ENCODE measurements at places on chromosomes 3 and 15.
A peak's percentile ranks its signal among the peaks of the same experiment; 100 is the strongest.

- no peak for DNase-seq
Measured at GRCh38 chr3:11536132-11536935, 107.4 kb downstream of the VGLL4 start.

DNA sequence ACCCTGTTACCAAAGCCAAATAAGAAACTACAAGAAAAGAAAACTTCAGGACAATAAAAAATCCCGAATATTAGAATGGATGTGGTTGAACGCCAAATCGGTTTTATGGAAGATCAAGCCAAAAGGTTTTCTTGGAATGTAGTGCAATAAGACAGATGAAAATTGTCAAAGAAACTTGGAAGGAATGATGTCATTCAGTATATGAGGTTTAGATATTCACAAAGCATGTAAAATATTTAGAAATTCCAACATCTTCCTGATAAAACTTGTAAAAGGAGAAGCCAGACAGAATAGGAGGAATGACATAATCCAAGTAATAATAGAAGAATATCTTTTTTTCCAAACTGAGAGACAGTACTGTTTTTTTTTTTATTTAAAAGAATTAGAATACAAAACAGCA, 130.3 kb upstream of the ZPLD1 start:
- no peak for DNase-seq

DNA sequence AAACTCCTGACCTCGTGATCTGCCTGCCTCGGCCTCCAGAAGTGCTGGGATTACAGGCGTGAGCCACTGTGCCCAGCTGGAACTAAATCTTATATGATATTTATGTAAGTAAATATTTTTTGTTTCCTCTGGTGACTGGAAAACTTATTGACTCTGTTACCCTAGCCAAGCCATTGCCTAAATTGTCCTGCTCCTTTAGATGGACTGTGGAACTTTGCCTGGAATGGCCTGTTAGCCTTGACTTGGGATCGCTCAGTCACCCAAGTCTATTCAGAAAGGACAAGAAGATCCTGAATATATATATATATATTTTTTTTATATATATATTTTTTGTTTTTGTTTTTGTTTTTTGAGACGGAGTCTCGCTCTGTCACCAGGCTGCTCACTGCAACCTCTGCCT, 113.9 kb downstream of the PDE8A start:
- DNase-seq, result no peak

DNA sequence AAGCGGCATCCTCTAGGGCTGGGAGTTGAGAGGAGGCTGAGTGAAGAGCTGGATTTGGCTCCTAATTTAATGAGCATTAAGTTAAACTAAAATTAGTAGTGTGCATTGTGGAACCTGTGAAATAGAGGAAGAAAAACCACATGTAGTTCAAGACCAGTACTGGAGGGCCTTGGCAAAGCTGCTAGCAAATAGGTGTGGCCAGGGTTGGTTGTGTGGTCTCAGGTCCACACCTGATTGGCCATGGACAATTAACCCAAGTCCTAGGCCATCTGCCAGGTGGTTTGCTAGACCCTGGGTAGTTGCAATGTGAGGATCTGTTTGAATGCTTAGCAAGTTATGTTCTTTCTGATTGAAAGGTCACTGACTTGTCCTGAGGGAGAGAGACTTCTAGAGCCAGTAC, 275.5 kb downstream of the PDCD6IP start:
- no peak for DNase-seq

GRCh38 chr15:24878153-24878552, 76.6 kb upstream of the SNRPN start:
- DNase-seq, result no peak

GRCh38 chr3:45442679-45443253, 54.4 kb downstream of the LARS2 start:
- DNase-seq, result no peak

DNA sequence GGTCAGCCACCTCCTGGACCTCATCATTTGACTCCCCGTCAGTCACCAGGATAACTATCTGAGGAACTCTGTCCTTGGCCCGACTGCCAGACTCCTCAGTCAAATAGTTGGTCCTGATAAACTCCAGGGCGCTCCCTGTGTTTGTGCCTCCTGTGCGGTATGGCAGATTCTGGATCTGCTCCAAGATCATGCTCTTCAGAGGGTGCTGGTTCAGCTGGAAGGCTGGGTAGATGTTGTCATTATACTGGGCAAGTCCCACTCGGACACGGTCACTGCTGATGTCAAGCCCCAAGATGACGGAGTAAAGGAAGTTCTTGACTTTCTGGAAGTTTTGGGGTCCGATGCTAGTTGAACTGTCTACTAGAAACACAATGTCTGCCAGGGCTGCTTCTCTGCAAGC, 31.1 kb upstream of the CAPN7 start:
- no peak for DNase-seq

GRCh38 chr3:25229586-25229985, 198.5 kb upstream of the RARB start:
- DNase-seq, result no peak

GRCh38 chr3:190016966-190017365, 103.7 kb downstream of the P3H2 start:
- DNase-seq, result no peak

- no peak for DNase-seq
Measured at GRCh38 chr3:64311424-64312061, 86.3 kb upstream of the PRICKLE2 start.

- no peak for DNase-seq
Measured at GRCh38 chr15:78192826-78193594, 41.4 kb downstream of the ACSBG1 start.

GRCh38 chr3:191499307-191500080, 38.5 kb downstream of the PYDC2 start:
- no peak for DNase-seq

- no peak for DNase-seq
Measured at GRCh38 chr3:50342813-50343633, 2.4 kb upstream of the RASSF1 start.

DNA sequence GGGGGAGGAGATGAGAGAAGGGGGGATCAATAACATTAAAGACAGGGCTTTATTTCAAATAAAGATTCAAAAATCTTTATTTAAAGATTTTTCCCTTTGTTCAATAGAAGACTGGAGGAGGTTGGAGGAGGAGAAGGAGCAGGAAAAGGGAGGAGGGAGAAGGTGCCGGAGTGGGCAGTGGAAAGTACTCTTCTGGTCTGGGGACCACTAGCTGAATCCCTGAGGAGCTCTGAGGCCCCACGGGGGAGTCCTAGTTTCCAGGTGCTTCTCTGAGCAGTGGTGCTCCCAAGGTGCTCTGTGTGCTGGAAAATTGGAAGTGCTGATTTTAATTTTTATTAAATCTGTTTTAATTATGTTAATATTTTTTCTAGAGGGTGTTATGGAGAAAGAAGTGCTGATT, 19.4 kb upstream of the SEMA4B start:
- no peak for DNase-seq

DNA sequence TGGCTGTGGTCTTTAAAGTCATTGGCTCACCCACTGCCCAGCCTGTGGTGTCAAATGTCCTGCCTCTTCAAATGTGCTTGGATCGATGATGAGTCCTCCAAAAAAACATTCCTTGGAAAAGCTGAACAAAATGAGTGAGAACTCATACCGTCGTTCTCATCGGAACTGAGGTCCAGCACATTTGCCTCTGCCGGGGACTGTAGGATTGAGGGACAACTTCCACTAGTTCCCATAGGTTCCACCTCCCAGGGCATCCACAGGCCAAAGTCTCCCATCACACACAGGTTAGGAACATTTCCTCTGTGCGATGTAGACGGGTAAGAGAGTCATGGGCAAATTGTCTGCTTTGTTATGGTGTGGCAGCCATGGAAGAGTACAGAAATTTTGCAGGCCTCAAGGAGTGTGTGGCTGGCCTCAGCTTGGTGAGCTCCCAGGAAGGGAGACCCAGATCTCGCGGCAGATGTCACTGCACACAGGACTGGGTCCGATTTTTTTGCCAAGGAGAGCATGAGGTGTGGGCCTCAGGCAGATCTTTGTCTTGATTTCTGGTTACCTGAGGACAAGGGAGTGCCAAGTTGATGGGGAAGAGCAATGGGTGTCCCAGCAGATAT, 115.7 kb downstream of the SNRPN start:
- DNase-seq, result no peak

- no peak for DNase-seq
Measured at GRCh38 chr3:178512647-178513046, 23.6 kb upstream of the KCNMB2 start.

DNA sequence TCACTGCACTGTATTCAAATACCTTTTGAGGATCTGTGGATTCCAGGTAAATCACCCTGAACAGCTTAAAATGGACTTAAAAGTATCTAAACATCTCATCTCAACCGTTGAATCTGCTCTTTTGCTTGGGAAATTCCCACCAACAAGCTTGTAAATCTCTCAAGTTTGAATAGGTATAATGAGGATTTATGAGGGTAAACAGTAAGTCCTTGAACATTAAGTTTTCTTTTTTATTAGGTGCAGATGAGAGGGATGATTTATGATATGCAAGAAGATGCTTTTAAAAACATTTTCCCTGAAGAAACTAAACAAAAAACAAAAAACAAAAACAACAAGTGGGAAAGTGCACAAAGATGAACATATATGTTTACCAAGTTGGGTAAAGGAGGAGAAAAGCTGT, 290.6 kb downstream of the ROBO1 start:
- DNase-seq, result no peak

GRCh38 chr15:85380812-85381642, 624 bp downstream of the AKAP13 start:
- DNase-seq, result peak; percentile 53

DNA sequence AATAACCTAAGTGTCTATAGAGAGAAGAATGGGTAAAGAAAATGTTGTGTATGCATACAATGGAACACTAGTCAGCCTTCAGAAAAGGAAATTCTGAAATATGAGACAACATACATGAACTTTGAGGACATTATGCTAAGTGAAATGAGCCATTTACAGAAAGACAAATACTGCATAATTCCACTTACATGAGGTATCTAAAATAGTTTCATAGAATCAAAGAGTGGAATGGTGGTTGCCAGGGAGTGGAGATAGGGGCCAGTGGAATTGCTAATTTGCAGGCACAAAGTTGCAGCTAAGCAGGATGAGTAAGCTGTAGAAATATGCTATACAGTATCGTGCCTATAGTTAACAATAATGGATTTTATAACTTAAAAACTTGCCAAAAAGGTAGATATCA, 779.6 kb upstream of the ARPP21 start:
- no peak for DNase-seq
